ENCODE measurements at places on chromosomes 5 and 9.

DNA sequence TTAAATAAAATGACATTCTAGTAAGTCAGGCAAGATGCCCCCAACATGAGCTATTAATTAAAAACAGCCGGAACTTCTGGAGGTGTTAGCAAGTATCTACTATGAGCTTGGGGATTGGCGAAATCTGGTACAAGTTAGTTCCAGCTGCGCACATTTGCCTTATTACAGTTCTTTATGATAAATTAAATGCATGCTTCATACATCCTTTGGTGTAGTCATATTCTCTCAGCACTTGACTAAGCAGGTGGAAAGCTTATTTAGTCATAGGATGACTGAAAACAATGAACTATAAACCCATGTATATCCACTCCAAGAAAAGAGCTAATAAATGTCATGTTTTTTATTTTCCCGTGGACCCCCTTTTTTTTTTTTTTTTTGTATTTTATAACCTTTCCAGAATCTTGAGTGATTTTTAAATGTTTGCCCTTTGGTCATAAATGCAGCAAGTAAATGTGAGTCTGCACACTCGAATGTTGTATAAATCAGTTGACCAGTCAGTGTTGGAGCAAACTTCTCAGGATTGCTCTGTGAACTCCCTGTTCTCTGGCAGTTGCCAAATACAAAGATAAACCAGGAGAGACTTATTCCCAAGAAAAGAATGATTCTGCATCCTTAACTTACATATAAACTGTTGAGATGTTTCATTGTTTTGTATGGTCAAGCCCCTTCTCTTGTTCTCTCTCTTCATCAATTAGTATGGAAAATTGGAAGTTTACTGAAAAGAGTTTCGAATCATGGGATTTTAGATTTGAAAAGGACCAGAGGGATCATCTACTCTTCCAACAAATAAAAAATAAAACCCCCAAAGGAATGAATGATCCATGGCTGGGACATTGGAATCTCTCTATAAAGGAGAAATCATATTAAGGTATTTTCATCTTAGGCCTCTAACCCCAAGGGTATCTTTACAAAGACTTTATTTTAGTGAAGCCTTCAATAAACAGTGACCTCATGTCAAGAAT, 38.3 kb downstream of the PIK3R1 start:
- DNase-seq = no peak

GRCh38 chr9:77816641-77817341, 168.7 kb upstream of the GNA14 start:
- no peak for DNase-seq

- DNase-seq = no peak
These were observed 306.7 kb downstream of the PDE4D start for GRCh38 chr5:59586841-59587240.

DNA sequence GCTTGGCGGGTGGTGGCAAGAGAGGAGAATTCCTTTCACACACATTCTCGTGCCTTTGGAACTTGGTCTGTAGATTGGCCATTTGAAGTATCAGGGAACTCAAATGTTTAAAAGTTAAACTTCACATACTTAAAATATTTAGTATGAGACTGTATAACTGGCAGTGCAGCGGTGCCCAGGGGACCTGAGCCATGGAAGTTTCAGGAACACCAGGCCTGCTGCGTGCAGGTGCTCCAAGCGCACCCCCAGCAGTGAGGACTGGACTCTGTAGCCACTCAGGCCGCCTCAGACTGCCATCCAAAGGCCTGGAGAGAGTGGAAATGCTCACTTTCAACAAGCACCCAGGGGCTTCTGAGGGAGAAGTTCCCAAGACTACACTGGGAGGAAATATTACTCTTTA, 273.5 kb upstream of the IRX2 start:
- DNase-seq = no peak

DNA sequence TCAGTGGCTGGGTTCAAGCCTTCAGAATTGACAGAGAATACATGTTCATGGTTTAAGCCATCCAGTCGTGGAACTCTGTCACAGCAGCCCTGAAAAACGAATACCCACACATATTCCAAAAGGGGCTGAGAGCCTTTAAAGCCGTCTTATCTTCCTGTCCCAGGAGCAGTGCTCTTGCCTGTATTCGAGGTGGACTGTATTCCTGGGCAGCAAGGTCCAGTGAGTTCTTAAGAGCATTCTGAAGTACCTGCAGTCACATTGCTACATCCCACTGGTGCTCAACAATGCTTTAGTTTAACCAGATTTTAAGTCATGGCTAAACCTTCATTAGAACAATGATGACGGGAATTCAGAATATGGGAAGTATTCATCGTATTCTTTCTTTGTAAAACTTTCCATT, 380.7 kb upstream of the KLF4 start:
- no peak for DNase-seq

GRCh38 chr5:77157732-77158532, 52.5 kb upstream of the PDE8B start:
- no peak for DNase-seq

GRCh38 chr5:71573591-71573990, 13.5 kb upstream of the MCCC2 start:
- no peak for DNase-seq

DNA sequence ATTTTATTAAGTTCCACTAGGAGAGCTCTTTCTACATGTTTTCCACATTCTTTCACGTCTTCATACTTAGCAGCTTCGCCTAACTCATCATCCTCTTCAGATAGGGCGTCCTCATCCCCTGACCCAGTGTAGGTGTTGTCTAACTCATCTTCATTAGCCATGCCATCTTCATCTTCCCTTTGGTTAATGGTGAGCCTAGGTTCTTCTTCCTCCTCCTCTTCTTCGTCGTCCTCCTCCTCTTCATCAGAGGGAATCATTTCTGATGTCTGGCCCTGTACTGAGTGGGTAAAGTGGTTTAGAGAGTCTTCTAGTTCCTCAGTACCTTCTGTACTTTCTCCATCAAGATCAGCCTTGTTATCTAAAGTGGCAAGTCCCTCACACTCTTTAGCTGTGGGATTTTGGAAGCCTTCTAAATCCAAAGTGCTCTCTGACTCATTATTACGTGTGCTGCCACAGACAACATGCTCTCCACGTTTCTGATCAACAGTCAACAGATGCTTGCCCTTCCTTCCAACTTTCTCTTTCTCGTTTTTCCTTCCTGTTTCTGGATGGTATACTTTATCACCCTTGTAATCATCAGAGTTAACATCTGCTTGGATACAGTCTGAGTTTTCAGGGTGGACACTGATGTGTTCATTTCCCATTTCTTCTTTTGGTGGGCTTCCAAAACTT, 31.1 kb downstream of the TUT7 start:
- DNase-seq = no peak

DNA sequence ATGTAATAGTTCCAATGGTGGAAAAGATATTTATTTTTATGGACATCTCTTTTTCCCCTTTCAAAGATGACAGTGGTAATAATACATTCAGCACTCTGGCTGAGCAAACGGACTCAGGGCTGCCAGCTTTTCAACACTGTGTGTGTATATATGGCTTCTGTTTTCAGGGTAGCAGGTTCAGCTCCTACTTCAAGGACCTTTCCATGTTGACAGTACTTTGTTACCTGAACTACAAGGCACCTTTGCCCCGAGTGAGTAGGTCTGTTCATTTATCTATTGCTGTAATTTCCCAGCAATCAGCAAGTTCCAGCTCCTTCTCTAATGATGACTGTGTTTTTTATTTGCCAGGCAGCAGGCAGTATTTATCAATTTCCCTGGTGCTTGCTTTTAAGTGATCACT, 387.4 kb upstream of the KIF2A start:
- DNase-seq = no peak

GRCh38 chr9:36191686-36192085, 965 bp downstream of the CLTA start:
- no peak for DNase-seq

DNA sequence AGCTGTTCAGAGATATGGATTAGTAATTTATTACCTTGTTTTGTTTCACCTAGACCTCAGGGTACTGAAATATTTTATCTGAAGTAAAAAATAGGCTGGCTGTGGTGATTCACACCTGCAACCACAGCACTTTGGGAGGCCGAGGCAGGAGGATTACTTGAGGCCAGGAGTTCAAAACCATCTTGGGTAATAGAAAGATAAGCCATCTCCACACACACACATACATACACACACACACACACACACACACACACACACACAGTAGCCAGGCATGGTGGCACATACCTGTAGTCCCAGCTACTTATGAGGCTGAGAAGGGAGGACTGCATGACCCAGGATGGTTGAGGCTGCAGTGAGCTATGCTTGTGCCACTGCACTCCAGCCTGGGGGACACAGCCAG, 3.7 kb downstream of the ANXA2R start:
- DNase-seq = no peak

DNA sequence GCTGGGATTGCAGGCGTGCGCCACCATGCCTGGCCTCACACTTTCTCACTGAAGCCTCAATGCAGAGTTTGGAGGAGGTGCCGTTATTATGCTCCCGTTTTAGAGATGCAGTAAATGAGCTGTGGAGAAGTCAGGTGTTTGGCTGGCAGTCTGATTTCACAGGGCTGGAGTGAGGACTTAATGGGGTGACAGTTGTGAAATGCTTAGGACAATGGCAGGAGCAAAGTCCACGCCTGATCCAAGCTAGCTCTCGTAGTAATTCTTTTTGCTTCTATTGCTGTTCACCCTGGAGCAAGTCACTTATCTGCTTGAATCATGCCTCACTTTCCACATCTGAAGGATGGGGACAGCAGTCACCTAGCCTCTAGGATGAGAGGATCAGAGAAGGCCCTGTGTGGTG, 21.8 kb downstream of the UNC5A start:
- DNase-seq = no peak

DNA sequence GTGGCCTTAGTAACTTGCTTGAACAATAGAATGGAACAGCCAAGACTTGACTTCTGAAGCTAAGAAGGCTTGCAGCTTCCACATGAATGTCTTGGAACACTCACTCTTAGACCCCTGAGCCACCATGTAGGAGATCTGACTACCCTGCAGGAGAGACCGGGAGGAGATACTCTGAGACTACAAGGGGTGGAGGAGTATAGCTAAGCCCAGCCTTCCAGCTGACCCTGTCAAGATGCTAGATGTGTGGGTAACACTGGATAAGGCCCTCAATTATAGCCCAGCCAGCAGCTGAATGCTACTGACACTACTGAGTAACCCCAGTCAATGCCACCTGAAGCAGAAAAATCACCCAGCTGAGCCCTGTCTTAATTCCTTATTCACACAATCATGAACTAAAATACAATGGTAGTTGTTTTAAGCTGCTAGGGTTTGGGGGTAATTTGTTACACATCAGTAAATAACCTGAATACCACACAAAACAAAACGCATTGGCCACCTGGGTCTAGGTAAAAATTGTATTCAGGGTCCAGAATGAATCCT, 180.9 kb downstream of the FSTL4 start:
- DNase-seq = no peak

DNA sequence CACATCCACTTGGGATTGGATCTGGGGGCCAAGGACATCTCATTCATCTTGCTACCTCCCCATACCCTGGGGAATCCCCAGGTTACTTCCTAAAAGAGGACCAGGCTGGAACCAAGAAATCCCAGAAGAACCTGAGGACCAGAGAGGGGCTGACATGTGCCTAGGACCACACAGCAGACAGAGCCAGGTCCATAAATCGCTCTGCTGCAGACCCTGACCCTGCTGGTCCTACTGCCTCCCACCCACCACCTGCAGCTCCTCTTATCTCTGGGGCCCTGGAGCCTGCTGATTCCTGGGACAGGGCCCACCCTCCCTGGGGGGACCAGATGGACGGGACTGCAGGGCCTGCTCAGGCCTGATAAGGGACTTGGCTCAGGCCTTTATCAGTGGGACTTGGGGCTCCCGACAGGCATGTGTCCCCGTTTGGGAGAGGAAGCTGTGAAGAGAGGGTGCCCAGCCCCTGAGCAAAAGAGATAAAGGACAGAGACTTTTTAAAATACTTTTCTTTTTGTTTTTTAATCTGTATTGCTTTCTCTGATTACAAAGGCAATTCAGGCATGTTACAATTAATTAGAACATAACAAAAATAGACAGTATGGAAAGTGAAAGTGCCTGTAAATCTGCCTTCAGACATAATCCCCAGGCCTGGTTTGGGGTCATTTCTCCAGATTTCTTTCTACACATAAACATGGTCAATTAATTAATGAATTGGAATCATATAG, 101.3 kb upstream of the LARP1 start:
- no peak for DNase-seq

DNA sequence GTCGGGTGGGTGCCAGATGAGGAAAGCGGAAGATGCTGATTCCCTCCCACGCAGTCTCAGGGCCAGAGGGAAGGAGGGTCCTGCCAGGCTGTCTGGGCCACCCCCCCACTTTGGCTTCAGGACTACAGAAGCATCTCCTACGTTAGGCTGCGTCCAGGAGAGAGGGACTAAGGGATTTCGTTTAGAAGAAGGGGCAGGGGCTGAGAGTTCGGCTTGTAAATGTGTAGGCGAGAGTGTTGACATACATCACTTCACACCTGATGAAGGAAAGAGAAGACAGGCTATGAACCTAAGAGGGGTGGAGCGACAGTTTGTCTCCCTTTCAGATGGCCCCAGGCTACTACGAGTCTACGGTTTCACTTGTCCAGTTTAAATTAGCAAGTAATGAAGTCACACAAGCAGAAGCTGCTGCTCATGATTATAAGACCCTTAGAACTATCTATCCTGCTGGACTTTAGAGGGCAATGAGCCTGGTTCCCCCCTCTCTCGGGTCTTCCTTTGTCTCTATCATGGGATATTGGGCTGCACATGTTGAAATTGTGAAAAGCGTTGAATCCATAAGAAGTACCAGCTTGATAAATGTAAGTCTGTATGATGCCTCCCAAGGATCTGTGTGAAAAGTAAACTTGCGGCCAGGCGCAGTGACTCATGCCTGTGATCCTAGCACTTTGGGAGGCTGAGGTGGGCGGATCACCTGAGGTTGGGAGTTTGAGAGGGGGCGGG, 193.0 kb downstream of the AOPEP start:
- no peak for DNase-seq

DNA sequence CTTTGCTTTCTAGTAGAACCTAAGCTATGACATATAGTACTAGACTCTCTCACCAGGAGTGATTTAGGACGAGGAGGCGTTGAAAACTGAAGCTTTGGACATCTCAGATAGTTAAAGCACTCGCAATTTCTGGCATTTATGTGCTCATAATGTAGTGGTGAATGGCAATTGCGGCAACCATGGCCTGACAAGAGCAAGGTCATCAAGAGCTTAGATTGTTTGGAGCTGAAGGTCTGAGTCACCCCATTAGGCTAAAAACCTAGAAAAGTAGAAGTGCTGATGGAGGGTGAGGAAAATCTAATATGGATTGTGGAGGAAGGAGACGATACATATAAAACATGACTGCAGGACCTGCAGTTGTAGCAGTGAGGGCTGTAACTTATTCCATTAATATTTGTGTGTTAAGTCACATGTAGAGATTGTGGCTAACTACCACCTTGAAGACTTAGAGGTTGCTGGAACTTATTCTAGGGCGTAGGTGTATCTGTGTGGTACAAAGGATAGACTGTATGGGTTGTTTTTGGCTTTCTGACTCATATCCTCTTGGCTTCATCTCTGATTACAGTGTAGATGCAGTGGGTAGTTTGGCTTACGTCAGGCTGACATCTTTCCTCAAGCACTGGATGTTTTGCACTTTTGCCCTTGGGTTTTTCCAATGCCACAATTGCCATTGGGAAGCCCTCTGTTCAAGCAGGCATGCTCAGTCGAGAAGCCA, 138.9 kb upstream of the CDKN2B start:
- DNase-seq = no peak

Data from effector CD4-positive, alpha-beta T cell (primary cell).